ENCODE measurements at places on chromosomes 12 and 14. TPM values are rescaled to one million over a fixed set of nuclear protein-coding genes. Genes with fewer than 3 reads are reported as not detected.

The CCDC177 gene
- total RNA-seq: not detected

The NR1H4 gene
- not detected for total RNA-seq

The KRT78 gene
- not detected for total RNA-seq

The CFAP54 gene
- 0.91 TPM for total RNA-seq

The PMCH gene
- total RNA-seq: not detected

The RAB21 gene
- total RNA-seq: 28.9 TPM

The HOMEZ gene
- total RNA-seq: 7.4 TPM

The NPFF gene
- not detected for total RNA-seq

The IRAK3 gene
- total RNA-seq: 0.14 TPM

The PRB2 gene
- total RNA-seq: not detected

Data from A549 treated with RU486 at 1 μM for 4 hours (cell line).